ENCODE measurements at places on chromosomes 6 and 20.

DNA sequence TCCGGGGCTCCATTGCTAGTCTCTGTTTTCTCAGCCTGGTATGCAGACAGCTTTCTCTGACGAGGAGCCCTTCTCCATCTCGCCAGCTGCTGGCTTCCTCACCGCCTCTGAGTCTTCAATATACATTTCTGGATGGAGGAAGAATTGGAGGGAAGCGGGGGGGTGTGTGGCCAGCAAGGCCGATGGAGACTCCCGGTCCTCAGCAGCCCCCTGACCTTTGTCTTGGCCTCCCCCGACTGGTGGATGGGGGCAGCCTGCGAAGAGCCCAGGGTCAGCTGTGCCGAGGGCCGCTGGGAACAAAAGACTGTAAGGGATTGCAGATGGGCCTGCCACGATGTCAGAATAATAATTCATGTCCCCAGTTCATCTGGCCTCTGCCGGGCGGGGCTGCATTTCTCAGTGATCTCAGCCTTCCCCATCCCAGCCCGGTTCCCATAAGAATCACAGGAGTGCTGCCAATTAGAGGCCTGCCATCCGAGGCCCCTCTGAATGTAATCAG, 54.3 kb upstream of the STX16 start:
- DNase-seq = no peak

GRCh38 chr6:15763837-15764236, 101.0 kb upstream of the DTNBP1 start:
- no peak for DNase-seq

DNA sequence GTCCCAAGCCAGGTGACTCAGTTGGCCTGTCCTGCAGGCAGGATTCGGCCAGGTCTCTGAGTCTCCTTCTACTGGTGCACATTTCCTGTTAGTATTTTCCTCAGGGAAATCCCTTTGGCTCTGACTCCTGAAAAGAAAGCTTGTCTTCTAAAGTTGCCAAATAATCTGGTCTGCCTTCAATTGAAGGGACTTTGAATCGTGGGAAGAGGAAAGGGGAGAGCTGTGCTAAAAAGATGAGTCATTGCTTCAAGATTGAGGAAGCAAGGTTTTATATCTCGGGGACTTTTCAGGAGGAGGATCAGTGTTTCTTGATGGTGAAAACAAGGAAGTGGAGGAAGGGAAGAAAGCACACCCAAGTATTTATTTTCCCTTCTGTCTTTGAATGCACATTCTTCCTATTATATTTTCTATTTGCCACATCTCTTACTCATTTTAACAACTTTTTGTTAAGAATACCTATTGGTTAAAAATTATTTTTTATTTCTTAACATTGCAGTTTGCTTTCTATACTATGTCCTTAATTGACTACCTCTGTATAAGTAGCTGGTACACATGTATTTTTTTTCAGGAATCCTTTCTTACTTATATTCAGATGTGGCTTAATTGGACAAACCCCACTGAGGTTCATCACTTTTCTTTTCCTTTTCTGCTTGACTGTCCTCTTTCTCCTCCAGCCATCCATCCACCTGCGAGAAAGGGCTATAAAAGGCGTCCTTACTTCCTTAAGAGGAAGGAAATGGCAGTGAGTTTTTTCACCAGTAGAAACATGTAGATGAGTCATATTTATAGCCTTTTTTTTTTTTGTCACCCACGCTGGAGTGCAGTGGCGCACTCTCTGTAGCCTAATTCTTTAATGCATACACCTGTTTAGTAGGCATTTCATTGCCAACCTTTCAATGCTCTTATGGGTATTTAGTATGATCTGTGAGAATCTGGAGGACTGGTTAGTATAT, 15.0 kb upstream of the IFNGR1 start:
- no peak for DNase-seq

GRCh38 chr20:8020314-8021079, 936 bp upstream of the TMX4 start:
- no peak for DNase-seq

DNA sequence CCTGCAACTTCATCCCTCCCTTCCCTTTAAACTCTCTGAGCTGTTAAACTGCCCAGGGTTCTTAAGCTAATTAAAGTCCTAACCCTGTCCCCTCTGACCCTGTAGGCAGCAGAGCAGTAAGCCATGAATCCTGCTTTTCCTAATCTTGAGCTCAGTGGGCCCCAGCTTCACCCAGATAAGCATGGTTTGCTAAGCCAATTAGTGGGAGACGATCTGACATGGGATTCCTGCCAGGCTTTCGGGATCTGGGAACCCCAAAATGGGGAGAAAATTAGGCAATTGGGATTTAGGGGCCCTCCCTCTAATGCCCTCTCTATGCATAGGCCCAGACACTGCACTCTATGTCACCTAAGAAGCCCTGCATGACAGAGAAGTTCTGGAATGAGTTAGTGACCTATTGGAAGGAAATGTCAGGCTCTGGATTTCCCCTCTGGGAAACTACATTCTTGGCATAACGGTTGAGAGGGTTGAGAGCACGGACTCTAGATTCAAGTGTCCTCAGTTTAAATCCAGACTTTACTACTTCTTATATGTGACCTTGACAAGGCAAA, 4.6 kb downstream of the XKR7 start:
- DNase-seq = no peak

DNA sequence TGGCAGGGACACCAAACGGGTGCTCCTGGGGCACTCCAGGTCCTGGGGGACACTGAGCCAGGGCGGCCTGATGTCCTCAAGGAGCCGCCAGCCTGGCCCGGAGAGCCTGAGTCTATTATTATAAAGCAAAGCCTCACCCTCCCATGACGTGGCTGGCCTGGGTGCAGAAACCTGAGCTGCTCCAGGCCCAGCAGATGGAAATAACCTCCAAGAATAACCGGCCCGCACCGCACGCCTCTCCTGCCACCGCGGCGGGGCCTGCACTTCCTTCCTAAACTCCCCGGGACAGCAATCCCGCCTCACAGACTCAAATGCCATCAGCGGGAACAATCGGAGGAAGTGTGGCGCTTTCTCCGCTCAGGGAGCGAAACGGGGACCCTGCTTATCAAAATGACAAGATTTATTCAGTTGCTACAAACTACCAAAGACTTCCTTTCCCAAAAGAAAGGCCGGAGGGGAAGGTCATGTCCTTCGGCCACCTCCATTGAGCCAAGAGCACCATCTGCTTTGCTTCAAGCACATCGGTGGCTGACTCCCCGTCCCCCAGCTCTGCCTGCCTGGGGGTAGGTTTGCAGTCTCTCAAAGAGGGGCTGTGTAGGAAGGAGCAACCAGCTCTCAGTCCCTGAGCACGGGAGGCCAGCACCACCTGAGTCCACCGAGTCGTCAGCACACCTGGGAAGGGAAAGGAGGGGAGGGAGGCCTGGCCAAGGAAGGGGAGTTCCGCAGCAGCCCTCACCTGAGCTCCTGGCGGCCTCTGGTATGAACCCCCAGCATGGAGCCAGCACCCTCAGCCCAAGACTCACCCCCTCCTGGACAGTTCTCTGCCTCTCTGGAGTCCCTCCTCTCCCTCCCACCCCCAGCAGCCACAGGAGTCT, 78.6 kb upstream of the QKI start:
- DNase-seq = no peak

DNA sequence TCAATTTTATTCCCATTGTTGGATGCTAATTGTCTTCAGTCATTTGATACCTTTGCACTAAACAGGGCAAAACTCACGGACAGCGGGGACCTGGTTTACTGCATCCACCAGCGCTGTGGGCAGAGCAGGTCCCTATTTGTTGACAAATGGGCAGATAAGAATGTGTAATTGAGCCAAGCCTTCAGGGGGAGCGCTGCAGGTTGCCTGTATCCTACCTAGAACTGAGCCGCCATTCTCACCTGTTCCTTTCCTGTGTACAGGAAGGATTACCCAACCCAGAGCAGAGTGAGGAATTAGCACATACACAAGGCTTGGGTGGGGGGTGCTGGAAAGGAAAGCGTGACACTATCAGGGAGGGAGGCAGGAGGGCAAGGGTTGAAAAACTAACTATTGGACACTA, 89.1 kb upstream of the FOXA2 start:
- no peak for DNase-seq

DNA sequence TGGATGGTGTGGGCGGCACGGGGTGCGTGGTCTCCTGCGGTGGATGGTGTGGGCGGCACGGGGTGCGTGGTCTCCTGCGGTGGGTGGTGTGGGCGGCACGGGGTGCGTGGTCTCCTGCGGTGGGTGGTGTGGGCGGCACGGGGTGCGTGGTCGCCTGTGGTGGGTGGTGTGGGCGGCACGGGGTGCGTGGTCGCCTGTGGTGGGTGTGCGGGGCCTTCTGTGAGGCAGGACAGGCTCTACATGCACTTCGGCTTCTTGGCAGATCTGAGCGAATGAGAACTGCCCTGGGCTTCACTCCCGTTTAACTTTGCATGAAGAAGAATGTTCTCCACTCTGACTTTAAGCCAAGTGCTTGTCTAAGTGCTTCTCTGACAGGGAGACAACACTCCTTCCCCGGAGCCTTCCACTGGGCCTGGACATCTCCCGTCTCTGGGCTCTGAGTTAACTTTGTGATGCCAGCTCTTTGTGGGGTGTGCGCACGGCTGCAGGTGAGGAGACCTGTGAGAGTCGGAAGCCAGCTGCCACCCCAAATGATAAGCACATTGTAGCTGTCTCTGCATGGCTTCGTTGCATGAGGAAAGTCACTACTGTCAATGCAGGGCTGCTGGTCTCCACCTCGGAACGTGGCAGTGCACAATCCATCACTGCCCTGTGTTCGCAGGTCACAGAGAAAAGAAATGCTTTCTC, 244.8 kb downstream of the DLL1 start:
- no peak for DNase-seq

GRCh38 chr6:42228305-42228704, 10.6 kb upstream of the MRPS10 start:
- no peak for DNase-seq

DNA sequence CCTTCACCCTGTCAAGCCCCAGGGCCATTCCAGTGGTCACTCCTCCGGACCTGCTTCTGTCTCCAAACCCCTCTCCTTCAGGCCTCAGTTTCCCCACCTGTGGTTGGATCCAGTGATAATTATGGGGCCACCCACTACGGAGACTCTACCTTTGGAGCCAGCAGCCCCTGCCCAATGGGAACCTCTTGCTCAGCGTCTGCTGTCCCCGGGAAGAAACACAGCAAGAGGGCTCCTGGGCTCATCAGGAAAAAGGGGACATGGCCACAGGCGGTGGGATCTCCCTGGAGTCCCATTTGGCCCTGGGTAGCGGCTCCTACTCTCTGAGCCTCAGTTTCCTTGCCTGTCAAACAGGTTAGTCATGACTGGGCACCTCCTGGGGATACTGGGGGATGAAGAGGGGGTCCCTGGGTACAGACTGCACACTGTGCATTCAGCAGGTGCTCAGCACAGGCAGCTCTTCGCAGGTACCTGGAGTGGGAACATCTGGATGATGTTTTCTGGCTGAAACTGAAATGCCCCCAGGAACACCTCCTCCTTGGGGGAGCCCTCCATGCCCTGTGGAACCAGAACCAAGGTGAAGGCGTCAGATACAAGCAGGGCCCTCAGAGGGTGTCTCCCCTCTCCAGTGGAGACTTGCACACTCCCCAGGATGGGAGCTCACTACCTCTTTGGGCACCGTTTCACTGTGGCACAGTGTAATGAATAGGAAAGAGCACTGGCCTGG, 19.4 kb downstream of the SUN5 start:
- DNase-seq = no peak

- DNase-seq = no peak
Measured at GRCh38 chr6:1599469-1599868, 10.2 kb upstream of the FOXC1 start.

GRCh38 chr20:48623176-48623905, 204.5 kb downstream of the PREX1 start:
- no peak for DNase-seq

- no peak for DNase-seq
Measured at GRCh38 chr20:50373674-50374286, 136.4 kb upstream of the PTPN1 start.

DNA sequence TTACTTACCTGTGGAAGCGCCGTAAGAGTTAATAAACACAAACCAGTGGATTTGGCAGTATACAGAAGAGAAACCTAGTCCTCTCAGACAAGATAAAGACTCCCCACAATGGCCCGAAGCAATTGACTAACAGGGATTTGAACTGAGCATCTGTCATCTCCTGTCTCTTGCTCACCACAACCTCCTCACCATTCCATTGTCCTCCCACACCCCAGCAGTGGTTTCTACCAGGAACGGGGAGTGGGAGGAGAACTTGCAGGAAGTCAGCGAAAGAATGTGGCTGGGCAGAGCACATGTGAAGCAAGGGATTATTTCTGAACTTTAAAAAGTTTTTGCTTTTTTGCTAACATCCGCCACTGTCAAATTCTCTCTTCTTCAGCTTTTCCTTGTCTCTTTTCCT, 24.6 kb upstream of the TAAR1 start:
- DNase-seq = no peak

- DNase-seq = no peak
Measured at GRCh38 chr6:153938876-153939275, 100.2 kb upstream of the OPRM1 start.

DNA sequence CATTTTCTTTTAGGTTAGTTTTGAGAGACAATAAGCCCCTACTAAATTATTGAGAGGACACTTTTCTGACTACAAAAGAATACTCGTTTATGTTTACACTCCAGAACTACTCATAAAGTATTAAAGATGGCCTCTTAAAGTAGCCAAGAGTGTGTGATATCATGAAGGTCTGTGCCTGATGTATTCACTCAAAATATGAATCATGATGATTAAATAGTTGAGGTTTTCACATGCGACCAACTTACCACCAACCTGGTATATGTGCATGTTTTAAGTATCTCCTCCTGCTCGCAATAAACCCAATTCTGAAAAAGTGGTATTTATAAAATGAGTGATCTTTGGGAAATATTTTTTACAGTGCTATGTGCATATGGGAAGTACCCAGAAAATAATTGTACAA, 43.9 kb downstream of the IL20RA start:
- DNase-seq = no peak

DNA sequence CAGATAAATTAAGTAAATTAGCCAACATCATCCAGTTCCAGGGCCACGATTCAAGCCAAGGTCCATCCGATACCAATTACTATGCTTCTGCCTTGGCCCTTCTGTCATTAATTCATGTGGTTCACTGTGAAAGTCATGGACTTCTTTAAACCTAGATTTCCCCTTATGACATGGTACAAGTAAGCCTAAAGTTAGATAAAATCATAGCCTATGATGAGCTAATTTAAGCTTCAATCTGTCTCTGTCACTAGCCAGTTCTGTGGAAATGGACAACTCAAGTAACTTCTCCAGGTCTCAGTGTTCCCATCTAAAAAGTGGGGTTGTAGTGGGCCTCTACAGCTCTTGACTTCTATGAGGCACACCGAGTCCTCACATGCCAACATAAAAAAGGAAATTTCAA, 225.5 kb upstream of the MARCKS start:
- DNase-seq = no peak

GRCh38 chr6:169890049-169890448, 138.6 kb downstream of the ERMARD start:
- DNase-seq = no peak

DNA sequence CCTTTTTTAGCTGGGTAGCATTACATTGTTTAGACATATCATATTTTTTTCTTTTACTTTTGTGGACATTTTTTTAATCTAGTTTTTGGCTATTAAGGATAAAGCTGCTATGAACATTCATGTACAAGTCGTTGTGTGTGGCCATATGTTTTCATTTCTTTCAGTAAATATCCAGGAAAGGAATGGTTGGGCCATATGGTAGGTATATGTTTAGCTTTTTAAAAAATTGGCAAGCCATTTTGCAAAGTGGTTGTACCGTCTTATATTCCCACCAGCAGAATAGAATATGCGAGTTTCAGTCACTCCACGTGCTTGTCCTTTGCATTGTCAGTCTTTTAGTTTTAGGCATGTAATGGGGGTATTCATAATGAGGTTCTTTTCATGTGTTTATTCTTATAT, 106.3 kb upstream of the NOX3 start:
- DNase-seq = no peak

- DNase-seq = no peak
Measured at GRCh38 chr6:42320762-42321161, 103.1 kb upstream of the MRPS10 start.
